ENCODE measurements at places on chromosomes 7 and 10.

DNA sequence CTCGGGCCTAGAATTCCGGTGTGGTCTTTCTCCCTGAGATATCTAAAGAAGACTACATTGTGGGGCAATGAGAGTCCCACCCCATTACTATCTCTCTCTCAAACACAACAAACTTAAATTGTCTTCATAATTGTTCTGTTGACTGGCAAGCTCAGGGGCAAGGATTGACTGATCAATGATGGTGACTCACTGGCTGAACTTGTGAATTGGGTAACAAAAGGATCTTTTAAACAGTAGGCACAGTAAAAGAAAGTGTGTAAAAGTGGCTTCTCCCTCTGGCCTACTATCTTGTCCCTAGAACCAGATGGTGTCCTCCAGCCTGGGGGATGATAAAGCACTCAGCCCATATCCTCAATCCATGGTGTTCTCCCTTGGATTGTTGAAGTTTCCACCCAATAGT, 63.1 kb upstream of the RAPGEF5 start:
- no peak for DNase-seq

DNA sequence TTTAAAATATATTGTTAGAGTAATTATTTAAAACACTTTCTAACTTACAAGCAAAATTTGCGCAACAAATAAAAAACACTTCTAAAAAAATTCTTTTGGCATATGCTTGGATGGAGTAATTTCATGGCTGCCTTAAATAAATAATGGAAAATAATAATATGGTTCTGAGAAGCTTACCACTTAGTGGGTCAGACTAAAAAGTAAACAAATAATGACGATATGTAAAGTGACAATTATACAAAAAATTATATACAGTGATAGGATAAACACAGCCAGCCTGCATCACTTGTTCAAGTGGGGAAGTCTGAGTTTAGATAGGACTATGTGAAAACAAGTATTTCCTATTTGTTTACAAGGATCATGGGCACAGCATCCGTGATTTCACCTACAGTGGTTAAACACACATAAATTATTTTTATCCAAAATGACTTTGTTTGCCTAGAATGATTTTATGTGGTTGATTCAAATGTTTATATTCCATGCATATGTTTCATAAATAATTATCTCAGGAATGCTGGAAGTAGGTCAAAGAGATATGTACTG, 141.7 kb upstream of the SEMA3D start:
- no peak for DNase-seq

DNA sequence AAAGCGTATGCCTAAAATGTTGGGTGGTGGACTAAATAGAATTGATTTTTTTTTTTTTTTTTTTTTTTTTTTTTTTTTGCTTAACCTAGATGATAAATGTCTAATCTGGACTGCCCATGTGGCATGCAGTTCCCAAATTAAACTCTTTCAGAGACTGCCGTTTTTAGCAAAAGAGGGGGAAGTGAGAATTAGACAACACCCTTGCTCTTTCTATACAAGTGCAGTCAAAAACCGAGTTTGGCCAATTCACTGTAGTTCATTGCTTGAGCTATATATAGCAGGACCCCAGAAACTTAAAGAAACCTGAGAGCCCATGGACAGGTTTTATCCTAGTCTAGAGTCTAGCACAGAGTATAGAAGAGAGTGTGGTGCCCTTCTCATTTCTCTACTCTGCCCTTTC, 141.9 kb downstream of the GRM3 start:
- no peak for DNase-seq

- DNase-seq: no peak
Observed at GRCh38 chr7:8982338-8982992, 549.1 kb downstream of the NXPH1 start.

- DNase-seq: no peak
Observed at GRCh38 chr10:79397575-79398303, 47.7 kb downstream of the ZCCHC24 start.

GRCh38 chr10:22427101-22427500, 81.8 kb downstream of the SPAG6 start:
- no peak for DNase-seq

- no peak for DNase-seq
Observed at GRCh38 chr7:45173596-45174327, 16.2 kb downstream of the RAMP3 start.

- no peak for DNase-seq
Observed at GRCh38 chr10:100744987-100745881, at the start of gene PAX2. Gene PAX2 (plus strand): TSS chr10:100745582. CDS start chr10:100746261, 679 bp downstream.

DNA sequence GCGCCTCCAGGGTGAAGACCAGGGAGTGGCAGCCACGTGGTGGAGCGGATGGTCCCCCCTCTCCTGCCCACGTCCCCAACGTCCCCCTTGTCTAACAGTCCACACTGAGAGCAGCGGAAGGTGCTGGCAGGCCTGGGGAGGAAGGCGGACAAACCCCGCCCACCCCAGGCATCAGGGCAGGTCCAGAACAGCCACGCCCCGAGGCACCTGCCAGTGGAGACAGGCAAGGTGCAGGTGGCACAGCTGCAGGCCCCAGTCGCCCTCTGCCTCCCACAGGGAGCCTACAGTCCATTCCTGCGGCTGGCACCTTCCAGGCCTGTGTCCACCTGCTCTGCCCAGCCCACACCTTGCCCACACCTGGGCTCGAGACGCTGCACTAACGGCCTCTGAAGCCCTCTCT, 24.9 kb downstream of the CYP2W1 start:
- DNase-seq: no peak

- DNase-seq: no peak
Observed at GRCh38 chr7:104982308-104983075, 31.5 kb upstream of the KMT2E start.

- no peak for DNase-seq
Observed at GRCh38 chr10:76382381-76382851, 951.0 kb downstream of the LRMDA start.

GRCh38 chr7:2219606-2220005, 13.1 kb downstream of the MAD1L1 start:
- no peak for DNase-seq
